Cortex of kidney (tissue), 1 donor: ENCODE measurements at places on chromosomes 12 and 14.

DNA sequence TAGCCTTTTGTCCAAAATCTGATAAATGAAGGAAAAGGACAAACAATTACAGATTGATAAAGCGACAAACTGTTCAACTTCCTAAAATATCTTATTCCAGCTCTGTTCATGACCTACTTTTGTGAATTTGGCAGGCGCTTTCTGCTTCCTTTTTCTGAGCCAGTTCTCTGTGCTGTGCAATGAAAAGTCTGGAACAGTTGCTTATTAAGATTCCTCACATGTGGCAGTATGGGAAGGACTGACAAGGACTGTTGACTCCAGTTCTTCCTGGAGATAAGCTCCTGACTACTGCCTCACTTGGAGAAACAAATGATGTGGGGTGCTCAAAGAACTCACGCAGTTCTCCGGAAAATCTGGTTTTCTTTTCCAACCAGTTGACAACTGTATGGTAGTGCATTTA lies 58.3 kb upstream of the ANP32D start:
- no peak for DNase-seq

- DNase-seq, result no peak
Measured at GRCh38 chr12:126349383-126349782, 1284.1 kb downstream of the AACS start.

GRCh38 chr12:4118017-4118510 lies 155.5 kb upstream of the CCND2 start:
- DNase-seq, result no peak

GRCh38 chr12:3087758-3088650 lies 10.8 kb downstream of the TSPAN9 start:
- no peak for DNase-seq

- no peak for DNase-seq
Measured at GRCh38 chr12:94244165-94245133, 96.1 kb downstream of the PLXNC1 start.
